ENCODE measurements at places on chromosomes 3 and 15.

- no peak for DNase-seq
Measured at GRCh38 chr3:46995901-46996562, 16.6 kb downstream of the NBEAL2 start.

DNA sequence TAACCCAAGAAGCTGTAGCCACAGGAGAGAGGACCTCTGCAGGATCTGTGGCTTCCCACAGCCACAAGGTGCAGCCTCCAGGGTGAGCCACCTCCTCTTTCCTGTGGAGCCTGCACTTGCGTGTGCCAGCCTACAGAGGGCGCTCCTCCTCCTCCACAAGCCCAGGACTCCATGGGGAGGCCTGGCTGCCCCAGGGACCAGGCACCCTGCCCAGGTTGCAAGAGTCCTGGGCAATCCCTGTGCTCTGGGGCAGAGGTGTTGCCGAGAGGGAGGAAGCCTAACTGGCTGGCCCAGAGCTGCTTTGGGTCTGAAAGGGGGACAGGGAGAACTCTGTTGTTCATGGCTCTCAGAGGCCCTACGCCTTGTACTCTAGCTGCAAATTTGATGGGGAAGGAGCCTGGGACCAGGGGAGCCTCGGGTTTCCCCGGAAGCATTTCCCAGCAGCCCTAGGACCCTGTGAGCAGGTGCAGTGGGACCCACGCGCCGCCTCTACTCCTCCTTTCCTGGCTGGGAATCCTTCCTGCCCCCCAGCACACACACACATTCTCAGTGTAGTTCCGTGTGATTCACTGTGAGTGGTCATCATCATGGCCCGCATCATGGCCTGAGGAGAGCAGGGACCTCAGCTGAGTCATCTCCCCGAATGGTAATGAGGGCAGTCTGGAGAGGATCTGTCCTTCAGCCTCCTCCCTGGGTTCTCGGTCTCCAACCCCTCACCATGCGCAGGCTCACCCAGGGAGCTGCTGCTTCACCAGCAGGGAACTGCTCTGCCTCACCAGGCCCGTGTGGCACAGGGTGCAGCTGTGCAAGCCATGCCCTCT is 24.3 kb downstream of the TBC1D21 start:
- DNase-seq: peak; percentile 92

DNA sequence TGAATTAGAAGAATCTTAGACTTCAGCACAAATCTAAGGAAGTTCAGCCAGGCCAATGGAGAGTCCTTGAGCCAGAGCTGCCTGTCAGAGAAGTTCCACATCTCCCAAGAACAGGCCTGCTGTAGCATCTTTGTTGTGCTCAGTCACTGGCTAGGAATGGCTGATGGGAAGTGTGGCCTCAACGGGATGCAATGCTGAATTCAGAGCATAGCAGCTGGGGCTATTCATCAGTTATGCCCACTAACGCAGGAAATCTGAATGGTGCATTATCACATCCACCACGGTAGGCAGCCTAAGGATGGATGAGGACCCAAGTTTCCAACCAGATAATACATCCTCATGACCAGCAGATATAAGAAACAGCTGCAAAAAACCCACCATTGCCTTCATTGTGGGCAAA is 3.2 kb upstream of the EIF1B start:
- peak; percentile 43 for DNase-seq

- no peak for DNase-seq
Measured at GRCh38 chr15:89652131-89652530, 3.1 kb downstream of the KIF7 start.

DNA sequence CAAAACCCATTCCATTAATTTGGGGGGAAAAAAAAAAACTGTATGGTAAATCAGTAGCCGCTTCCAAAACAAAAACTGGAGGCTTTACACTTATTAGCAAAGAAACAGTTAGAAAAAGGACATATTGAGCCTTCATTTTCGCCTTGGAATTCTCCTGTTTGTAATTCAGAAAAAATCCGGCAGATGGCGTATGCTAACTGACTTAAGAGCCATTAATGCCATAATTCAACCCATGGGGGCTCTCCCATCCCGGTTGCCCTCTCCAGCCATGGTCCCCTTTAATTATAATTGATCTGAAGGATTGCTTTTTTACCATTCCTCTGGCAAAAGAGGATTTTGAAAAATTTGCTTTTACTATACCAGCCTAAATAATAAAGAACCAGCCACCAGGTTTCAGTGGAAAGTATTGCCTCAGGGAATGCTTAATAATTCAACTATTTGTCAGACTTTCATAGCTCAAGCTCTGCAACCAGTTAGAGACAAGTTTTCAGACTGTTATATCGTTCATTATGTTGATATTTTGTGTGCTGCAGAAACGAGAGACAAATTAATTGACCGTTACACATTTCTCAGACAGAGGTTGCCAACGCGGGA is 9.4 kb upstream of the RPL24 start:
- peak; percentile 25 for DNase-seq

DNA sequence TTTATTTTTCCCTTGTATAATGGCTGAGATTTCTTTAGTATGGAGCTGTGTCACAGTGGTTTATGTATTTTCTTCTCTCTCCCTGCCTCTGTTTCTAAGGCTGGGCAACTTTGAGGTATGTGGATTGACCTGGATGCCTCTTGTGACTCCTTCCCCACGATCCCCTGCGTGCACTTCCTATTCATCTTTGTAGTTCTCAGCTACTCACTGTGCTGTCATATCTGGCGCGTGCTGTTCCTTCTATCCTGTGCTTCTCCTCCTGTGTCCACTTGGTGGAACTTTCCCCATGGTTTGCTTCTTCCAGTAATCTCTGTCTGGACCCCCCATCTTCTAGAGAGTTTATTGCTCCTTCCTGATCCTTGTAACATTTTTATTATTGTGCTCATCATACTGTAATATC is 97.3 kb downstream of the AKAP13 start:
- peak; percentile 67 for DNase-seq

GRCh38 chr3:43995547-43996378 is 245.9 kb upstream of the TOPAZ1 start:
- DNase-seq: no peak

- DNase-seq: no peak
Measured at GRCh38 chr15:87633525-87633924, 623.0 kb downstream of the NTRK3 start.

DNA sequence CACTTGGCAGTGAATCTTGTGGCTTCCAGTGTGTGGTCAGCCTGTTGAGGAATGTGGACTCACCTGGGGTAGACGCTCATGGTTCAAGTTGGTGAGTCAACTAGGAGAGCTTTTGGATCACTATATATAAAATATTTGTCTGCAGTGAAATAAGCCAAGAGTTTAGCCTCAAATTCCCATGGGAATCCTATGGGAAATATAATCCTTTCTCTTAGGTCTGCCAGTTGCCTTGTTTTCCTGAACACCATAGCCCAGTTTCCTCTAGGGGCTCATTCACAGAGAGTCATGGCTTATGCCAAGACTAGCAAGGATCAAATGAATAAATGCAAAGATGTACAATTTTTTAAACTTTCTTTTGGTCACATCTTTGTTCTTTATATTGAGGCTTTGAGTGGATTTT is 100.1 kb upstream of the NPHP3 start:
- DNase-seq: no peak
